ENCODE measurements at places on chromosomes 12 and 14.

DNA sequence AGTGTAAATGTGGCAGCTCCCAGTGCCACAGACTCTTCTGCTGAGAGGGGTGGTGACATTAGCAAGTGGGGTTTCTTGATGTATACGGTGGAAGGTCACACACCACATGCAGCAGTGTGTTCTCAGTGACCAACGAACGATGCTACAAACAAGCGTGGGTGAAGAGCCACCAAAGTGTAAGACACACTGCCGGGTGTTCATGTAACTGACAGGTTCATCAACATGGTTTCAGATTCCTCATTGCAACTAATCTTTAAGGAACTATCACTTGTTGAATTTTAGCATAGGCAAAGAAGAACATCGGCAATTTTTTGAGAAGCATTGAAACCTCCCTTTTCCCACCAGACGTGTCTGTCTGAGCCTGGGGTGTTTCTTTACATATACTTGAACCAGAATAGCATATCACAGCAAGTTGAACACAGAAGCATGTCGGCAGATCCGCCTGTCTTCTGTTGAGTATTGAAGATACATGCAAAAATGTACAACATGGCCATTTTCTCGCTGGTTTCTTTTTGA, 58.8 kb downstream of the PPP2R5C start:
- no peak for DNase-seq

GRCh38 chr12:86097161-86097560, 159.0 kb downstream of the MGAT4C start:
- no peak for DNase-seq

- DNase-seq, result no peak
Measured at GRCh38 chr14:67411820-67412421, at the start of gene PLEK2. Gene PLEK2, minus strand, starts transcription at chr14:67412165. Its CDS starts 106 bp downstream, at chr14:67412059.

DNA sequence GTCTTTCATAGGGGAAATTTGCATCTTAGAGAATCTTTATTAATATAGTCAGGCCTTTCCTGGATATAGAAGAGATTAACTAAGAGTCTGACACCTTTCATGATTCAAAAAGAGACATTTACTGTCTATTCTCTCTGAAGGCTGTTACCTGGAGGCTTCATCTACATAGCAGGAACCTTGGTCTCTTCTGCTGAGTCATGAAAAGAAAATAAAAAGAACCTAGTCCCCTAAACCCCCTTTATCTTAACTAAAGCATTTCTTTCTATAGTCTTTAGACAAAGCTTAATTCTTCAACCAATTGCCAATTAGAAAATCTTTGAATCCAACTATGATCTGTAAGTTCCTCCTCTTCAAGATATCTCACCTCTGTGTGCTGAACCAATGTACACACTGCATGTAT, 33.1 kb downstream of the RPS29 start:
- DNase-seq, result no peak

- no peak for DNase-seq
Measured at GRCh38 chr14:81319946-81320345, 80.2 kb downstream of the STON2 start.

- no peak for DNase-seq
Measured at GRCh38 chr12:66252771-66253170, 49.5 kb upstream of the HELB start.

DNA sequence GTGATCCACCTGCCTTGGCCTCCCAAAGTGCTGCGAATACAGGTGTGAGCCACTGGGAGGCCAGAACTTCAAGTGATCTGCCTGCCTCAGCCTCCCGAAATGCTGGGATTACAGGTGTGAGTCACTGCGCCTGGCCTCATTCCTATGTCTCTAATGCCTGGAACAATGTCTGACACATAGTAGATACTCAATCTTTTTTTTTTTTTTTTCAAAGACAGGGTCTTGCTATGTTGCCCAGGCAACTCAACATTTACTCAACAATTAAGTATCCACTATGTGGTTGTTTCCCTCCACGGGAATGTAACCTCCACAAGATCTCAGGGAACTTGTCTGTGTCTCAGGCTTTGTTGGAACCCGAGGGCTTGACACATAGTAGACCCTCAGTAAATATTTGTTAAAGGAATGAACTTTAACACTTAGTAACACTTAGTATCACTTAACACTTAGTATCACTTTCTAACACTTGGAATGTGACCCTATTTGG, 3.0 kb upstream of the TMEM120B start:
- no peak for DNase-seq

GRCh38 chr12:49937639-49938300, 12.8 kb upstream of the AQP2 start:
- no peak for DNase-seq

- no peak for DNase-seq
Measured at GRCh38 chr12:17949558-17950141, 140.3 kb downstream of the RERGL start.

DNA sequence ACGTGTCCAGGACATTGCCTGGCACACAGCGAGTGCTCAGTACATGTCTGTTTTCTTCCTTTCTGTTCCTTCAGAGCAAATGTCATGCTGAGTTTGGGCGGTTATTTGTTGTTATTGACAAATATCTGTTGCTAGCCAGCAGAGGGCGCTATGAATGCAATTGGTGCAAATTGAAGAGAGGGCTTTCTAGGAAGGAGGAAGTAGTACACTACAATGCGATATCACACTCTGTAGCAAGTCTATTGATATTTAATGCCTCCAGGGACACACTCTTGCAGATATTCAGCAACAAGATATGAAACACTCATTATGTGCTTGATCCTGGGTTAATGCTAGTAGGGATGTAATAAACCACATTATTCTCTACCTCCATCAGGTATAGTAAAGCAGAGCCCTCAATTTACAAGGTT, 267.3 kb upstream of the SRRM4 start:
- peak; percentile 33 for DNase-seq

- DNase-seq, result no peak
Measured at GRCh38 chr12:73599268-73599667, 938.4 kb upstream of the ATXN7L3B start.

DNA sequence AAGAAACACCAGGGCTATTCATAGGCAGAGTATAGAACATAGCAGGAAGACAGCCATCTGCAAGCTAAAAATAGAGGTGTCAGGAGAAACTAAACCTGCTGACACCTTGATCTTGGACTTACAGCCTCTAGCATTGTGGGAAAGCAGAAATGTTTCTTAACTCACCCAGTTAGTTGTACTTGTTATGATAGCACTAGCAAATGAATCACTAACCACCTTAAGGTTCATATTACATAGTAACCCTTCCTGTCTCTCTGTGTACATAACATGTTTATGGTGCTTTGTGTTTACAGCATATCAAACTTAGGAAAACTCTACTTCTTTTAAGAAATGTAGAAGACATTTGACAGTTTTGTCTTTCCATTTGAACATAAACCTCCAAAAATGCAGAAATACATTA, 1031.3 kb downstream of the FSCB start:
- no peak for DNase-seq

DNA sequence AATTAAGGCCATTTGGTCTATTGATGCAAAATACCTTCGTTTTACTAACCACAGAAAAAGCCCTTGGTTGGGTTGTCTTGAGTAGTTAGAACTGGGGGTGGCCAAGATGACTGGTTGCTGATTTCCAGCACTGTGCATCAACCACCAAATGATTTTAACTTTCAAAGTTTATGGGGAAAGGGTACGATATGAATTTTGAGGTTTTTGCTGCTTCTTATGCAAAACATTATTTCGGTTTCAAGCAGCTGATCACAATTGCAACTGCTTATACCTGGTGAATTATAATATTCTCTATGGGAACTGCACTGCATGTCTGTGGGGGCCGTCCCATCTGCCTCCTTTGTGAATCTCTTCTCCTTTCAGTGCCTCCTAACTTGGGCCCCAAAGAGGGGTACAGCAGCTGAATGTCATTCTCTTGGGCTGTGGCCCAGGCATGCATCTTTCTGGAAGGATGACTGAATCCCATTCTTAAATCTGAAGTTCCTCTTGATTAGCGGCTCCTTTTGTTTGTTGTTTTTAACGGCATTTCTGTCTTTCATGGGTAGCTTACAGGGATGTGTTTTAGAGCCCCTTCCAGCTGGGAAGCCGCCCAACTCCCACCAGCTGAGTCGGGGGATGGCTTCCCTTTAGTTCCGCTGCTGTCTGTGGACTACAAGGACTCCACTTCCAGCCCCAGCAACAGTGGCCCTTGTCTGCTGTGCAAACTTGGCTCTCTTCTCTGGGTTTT, 479.8 kb downstream of the ZFP36L1 start:
- peak; percentile 93 for DNase-seq

- DNase-seq, result peak; percentile 3
Measured at GRCh38 chr12:39467432-39467870, 24.5 kb upstream of the KIF21A start.

- no peak for DNase-seq
Measured at GRCh38 chr12:46891306-46891705, 65.5 kb upstream of the SLC38A4 start.

GRCh38 chr14:23209651-23210423, 26.4 kb upstream of the SLC7A8 start:
- DNase-seq, result no peak

GRCh38 chr14:56543436-56543835, 36.2 kb upstream of the TMEM260 start:
- no peak for DNase-seq

DNA sequence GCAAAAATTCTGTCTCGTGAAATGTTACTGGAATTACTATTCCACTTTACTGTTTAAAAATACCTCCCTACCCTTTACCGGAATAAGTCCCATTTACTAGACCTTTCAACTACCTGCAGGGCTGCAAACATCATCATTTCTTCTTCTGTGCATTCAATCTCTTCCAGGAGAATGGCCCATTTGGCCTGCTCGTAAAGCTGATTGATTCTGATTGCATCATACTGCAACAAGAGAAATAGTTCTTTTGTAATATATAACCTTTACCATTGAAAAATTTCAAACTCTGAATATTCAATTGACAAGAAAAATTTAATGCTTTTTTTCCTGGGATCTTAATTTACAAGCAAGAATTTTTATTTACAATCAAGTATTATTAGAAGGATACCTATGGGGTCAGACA, 72.4 kb downstream of the FERMT2 start:
- DNase-seq, result no peak

DNA sequence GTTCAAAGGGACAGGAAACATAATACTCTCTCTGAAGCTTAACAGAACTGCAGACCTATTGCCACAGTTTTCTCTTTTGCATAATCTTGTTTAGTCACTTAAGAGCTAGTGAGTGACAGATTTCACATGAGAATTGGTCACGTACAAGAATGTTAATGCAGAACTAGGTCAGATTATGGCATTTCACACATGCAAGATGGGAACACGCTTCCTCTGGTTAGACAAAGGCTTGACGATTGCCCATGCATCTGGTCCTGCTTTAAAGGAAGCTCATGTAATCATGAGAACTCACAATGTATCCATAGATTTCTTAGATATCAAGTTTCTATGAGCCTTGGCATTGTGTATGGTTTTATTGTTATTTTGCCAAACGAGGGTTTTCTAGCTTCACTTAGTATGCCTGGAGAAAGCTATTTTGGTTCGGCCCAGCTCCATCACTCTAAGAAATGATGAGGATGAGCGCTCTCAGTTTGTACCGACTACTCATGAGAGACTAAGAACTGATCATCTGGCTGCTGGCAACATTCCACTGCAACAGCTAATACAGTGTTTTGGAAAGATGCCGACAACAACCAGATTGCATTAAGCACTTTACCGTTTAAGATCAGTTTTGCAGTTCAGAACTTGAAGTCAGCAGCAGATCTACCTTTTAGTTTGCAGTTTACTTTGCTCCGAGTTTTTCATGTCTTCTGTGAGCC, 380.0 kb downstream of the DIO2 start:
- DNase-seq, result no peak

DNA sequence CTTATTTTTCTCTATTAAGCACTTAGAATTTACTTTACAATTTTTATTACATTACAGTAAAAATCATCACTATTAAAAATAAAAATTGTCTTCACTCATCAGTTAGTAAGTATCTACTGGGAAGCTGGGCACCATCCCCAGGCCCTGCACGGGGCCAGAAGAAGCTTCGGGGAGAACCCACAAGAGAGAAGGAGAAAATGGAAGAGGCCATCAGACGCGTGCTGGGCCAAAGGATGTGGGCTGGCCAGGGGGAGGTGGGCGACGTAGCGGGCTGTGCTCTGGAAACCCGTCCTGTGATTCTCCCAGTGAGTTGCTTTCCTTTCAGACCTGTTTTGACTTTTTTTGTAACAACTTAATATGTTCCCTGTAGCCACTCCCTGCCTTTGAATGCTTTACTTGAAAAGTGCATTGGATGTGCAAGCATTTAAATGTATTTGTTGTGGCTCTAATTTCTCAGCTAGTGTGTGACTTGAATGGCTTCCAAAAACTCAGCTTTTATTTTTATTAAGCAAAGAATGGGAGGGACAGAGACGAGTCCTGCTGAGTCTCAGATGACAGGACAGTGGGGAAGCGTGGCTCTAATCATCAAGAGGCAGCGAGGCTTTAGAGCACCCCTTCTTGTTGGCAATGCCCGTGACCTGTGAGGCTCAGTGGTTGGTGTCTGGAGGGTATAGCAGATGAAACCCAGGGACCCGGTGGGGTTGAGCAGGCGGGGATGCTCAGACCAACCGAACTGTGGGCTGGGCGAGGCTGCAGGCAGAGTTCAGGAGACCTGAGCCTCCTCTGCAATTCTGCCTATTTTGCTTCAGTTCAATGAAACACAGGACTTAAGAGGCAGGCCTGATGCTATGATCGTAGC, 38.8 kb downstream of the SYNE3 start:
- no peak for DNase-seq

DNA sequence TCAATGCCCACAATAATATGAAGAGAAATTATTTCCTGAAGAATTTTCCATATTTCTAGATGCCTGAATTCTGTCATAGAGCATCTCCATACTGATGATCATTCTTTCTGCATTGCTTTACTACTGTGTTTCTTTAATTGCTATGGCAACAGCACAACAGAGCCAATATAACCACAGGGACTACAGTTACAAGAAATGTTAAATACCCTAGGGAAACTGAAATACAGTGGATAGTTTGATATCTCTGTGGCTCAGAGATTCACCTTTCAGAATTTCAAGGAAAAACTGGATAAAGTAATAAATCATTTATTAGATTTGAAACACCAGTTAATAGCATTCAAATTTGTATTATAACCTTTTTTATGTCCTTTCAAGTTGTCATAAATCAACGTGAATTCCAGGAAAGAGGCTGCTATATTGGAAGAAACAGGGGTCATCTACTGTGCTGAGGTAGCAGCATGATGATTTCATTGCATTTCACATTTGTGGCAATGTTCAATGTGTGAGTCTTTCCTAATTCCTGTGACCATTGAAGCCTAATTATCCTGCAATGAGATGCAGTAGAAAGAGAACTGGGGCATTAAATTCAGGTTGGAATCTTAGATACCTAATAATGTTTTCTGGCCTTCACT, 267.1 kb downstream of the LRFN5 start:
- DNase-seq, result no peak

DNA sequence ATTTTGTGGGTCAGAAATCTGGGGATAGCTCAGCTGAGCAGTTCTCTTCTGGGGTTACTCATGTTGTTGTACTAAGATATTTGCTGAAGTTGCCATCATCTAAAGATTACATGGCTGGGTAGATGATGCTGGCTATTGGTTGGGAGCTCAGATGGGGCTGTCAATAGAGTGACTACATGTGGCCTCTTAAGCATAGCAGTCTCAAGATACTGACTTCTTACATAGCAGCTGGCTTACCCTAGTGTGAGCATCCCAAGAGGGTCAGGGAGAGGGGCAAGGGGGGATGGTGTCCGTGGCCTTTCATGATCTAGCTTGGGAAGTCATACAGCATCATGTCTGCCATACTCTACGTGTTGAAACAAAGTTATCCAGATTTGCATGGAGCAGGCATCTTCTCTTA, 90.1 kb upstream of the HMGA2 start:
- no peak for DNase-seq
